ENCODE measurements at places on chromosomes 7 and 10. TPM values are rescaled to one million over a fixed set of nuclear protein-coding genes. Genes with fewer than 3 reads are reported as not detected.

DNA sequence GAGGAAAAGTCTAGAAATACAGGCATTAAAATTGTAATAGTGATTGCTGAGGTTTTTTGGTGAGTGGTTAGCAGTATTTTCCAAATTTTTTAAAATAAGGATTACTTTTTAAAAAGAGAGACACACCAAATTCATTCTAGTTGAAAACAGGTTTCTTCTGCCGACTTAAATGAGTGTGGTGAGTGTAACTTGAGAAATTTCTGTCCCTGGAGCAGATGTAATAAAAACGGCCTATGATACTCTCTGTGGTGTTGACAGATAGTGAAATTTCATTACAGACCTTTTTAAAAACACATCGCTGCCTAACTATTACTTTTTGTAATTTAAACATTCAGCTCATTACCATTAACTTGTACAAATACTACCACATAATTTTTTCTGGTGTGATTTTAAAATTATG is 90.1 kb downstream of the CYP51A1 start:
- DNase-seq: no peak
- H3K27me3 ChIP-seq: no peaks in the 10 kb centered on the region
- H3K4me1 ChIP-seq: no peaks in the 10 kb centered on the region

DNA sequence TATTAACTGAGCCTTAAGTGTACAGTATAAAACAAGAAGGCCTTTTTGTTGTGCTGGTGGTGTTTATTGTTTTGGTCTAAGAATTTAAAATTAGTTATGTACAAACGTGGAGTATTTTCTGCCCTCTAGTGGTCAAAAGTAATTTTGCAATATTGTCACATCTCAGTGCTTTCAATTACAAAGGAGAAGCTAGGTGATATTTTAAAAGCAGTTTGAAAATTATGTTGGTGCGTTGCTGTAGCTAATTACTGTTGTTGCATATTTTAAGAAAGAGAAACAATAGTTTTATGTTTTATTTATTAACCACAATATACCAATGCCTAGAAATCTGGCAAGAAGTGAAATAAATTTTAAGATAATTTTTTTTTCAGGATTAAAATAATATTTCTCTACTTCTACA is 11.4 kb downstream of the NPVF start:
- no peak for DNase-seq
- H3K36me3 ChIP-seq: no peaks in the 10 kb centered on the region
- H3K27ac ChIP-seq: no peak overlapping the region
- no peak overlapping the region for H3K4me3 ChIP-seq
- no peaks in the 10 kb centered on the region for H3K27me3 ChIP-seq

DNA sequence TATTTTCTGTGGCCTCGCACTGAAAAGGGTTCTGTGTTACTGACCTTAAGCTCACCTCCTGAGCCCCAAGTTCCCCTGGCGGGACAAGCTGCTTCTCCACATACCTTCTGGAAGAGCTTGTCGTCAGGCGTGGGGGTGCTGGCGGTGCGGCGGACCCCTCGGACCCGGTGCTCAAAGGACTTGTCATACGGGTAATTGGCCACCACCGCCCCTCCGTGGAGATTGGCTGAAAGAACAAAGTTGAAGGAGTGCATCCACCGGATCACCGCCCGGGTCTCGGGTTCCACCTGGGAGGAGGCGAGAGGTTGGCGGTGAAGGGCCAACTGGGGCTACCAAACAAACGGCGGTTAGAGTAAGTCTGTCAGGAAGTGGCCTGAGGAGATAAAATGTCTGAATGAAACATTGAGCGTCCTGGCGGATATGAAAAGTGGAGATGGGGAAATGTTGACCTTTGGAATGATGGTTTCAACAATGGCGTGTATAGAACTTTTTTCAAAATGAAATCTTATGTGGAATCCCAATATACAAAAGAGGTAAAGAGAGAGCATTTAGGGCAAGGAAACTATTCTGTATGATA is 16.5 kb downstream of the CPN1 start:
- DNase-seq: no peak
- H3K36me3 ChIP-seq: no peaks in the 10 kb centered on the region
- no peak overlapping the region for H3K4me3 ChIP-seq
- H3K4me1 ChIP-seq: no peaks in the 10 kb centered on the region
- no peaks in the 10 kb centered on the region for H3K27me3 ChIP-seq
- H3K27ac ChIP-seq: no peak overlapping the region

GRCh38 chr10:62250594-62251198 is 17.9 kb downstream of the RTKN2 start:
- no peak for DNase-seq
- H3K4me1 ChIP-seq: no peaks in the 10 kb centered on the region
- no peak overlapping the region for H3K4me3 ChIP-seq
- H3K27ac ChIP-seq: no peak overlapping the region
- no peaks in the 10 kb centered on the region for H3K27me3 ChIP-seq

DNA sequence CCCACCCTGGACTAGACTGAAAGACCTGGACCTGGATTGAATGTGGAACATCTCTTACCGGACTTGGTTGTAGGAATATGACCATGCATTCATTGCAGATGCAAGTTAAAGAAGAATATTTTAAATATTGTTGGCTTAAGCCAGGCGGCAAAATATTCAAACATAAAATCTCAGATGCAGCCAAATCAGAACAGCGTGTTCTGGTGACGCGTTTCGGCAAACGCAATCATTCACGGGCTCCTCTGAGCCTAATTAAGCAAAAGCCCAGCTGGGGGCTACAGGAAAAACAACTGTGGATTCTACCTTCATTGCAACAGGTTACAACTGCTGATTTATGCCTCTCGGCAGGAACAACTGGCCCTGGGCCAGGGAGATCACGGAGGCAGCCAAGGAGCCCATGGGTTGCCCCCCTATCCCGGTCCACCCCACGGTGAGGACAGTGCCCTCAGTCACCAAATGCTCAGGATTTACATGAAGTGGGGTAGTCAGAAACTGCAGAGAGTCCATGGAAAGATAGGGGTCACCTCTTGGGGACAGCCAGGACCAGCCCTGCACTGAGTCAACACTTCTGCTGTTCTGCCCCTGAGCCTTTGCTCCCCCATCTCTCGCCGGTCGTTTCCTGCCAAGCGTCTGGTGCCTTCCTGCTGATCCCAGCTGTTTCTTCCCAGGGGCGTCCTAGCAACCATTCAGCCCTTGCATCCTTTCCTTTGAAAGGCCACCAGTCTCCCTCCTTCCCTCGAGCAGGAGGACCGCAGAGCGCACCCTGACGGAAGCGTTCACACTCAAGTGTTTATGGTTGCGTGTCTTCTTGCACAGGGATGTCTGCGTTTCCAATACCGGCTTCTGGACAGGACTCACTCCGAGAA is 64.4 kb upstream of the SFMBT2 start:
- H3K4me3 ChIP-seq: no peak overlapping the region
- H3K4me1 ChIP-seq: peaks cover 13% of the 10 kb centered on the region
- no peaks in the 10 kb centered on the region for H3K36me3 ChIP-seq
- H3K27me3 ChIP-seq: no peaks in the 10 kb centered on the region

DNA sequence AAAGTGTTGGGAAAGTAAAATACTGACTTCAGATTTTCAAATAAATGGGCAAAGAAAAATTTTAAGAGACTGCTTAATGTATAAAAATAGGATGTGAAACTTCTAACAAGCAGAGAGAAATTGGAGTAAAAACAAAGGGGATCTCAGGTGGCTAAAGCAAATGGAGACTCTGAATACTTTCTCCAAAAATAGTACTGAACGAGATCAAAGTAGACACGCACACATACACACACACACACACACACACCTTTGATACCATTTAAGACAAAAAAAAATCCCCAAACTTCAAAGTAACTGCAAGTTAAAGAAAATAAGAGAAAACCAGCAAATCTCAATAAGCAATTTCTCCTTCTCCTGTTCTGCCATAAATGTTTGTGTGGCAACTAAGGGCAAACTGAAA is 307.3 kb downstream of the CRPPA start:
- DNase-seq: no peak
- H3K4me3 ChIP-seq: no peak overlapping the region
- no peak overlapping the region for H3K27ac ChIP-seq
- H3K4me1 ChIP-seq: no peaks in the 10 kb centered on the region

- peak; percentile 73 for DNase-seq
- no peaks in the 10 kb centered on the region for H3K36me3 ChIP-seq
- H3K4me3 ChIP-seq: no peak overlapping the region
- H3K27ac ChIP-seq: no peak overlapping the region
- H3K27me3 ChIP-seq: no peaks in the 10 kb centered on the region
Observed at GRCh38 chr10:44132361-44133289, 252.3 kb downstream of the CXCL12 start.

GRCh38 chr7:74478671-74479065 is 25.0 kb downstream of the GTF2IRD1 start:
- H3K27me3 ChIP-seq: no peaks in the 10 kb centered on the region
- DNase-seq: no peak
- no peaks in the 10 kb centered on the region for H3K36me3 ChIP-seq
- H3K4me3 ChIP-seq: no peak overlapping the region
- peaks cover 78% of the 10 kb centered on the region for H3K4me1 ChIP-seq

DNA sequence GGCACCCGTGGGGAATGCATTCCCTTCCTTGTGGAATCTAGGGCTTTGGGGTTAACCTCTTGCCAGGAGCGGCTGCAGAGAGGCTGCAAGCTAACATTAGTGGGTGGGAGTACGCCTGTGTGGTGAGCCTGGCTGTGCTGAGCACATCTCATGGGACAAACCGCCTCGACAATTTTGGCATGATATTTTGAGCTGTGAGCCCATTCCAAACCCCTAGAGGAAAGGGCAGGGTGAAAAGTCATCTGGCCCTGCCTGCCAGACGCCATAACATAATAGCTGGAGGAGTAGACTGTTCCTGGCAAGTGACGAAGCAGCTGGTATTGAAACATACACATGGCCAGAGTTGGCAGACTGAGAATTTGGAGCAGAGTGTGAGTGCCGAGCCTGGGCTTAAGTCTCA is 110.0 kb downstream of the TACC2 start:
- H3K36me3 ChIP-seq: peaks cover 8% of the 10 kb centered on the region
- peak overlapping the region; percentile 48 for H3K27ac ChIP-seq
- H3K4me3 ChIP-seq: no peak overlapping the region
- no peak for DNase-seq
- peaks cover 17% of the 10 kb centered on the region for H3K4me1 ChIP-seq
- H3K27me3 ChIP-seq: no peaks in the 10 kb centered on the region

- H3K27ac ChIP-seq: no peak overlapping the region
- no peak overlapping the region for H3K4me3 ChIP-seq
- no peak for DNase-seq
- no peaks in the 10 kb centered on the region for H3K27me3 ChIP-seq
Observed at GRCh38 chr7:75823198-75823910, 9.7 kb upstream of the CCL24 start.

DNA sequence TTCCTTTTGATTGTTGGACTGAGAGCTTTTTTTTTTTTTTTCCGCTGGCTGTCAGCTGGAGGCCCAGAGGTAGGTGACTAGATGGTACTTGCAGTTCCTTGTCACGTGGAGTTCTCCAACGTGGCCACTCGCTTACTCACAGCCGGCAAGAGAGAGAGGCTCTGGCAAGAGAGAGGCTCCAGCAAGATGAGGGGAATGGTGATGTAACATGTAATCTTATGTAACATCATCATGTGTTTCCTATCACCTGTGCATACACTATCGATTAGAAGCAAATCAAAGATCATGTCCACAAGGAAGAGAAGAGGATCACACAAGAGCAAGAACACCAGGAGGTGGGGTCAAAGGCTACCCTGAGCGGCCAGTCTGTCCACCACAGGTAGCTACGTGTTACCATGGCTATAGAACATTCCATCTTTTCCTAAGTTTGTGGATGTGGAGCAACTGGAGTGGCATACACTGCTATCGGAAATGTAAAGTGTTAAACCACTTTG is 4.0 kb upstream of the BORCS7 start:
- no peak overlapping the region for H3K4me3 ChIP-seq
- H3K27ac ChIP-seq: no peak overlapping the region
- no peaks in the 10 kb centered on the region for H3K27me3 ChIP-seq
- peaks cover 6% of the 10 kb centered on the region for H3K4me1 ChIP-seq
- no peak for DNase-seq
- no peaks in the 10 kb centered on the region for H3K36me3 ChIP-seq

- H3K27me3 ChIP-seq: no peaks in the 10 kb centered on the region
- H3K27ac ChIP-seq: no peak overlapping the region
- no peak overlapping the region for H3K4me3 ChIP-seq
Observed at GRCh38 chr7:155285423-155285822, 12.3 kb upstream of the INSIG1 start.

DNA sequence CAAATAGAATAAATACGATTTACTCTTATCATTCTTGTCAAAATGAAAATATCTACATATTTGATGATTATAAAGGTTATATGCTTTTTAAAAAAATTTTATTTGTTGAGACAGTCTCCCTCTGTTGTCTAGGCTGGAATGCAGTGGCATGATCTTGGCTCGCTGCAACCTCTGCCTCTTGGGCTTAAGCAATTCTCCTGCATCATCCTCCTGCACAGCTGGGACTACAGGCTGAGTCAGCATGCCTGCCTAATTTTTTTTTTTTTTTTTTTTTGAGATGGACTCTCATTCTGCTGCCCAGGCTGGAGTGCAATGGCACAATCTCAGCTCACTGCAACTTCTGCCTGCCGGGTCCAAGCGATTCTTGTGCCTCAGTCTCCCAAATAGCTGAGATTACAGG is 48.9 kb downstream of the PUS7 start:
- H3K4me1 ChIP-seq: no peaks in the 10 kb centered on the region
- no peak for DNase-seq
- H3K4me3 ChIP-seq: no peak overlapping the region
- H3K27me3 ChIP-seq: no peaks in the 10 kb centered on the region
- H3K36me3 ChIP-seq: no peaks in the 10 kb centered on the region

DNA sequence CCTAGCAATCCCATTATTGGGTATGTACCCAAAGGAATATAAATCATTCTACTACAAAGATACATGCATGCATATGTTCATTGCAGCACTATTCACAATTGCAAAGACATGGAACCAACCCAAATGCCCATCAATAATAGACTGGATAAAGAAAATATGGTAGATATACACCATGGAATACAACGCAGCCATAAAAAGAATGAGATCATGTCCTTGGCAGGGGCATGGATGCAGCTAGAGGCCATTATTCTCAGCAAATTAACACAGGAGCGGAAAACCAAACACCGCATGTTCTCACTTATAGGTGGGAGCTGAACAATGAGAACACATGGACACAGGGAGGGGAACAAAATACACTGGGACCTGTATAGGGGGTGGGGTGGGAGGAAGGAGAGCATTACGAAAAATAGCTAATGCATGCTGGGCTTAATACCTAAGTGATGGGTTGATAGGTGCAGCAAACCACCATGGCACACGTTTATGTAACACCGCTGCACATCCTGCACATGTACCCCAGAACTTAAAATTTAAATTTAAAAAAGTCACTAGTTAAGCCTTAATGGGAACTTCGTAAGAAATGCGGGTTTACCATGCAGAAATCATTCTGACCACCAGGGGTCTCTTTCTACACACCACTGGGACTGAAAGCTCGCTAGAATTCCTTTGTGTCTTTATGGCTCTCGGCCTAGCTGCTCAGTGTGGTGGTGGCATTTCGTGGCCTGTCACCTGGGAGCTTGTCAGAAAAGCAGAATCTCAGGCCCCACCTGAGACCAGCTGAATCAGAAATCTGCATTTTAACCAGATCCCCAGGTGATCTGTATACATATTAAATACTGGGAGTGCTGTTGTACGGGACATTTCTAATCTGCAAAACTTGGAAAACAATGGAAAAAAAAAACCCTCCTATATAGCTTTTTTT is 9.5 kb downstream of the ANKRD1 start:
- no peak overlapping the region for H3K4me3 ChIP-seq
- H3K36me3 ChIP-seq: peaks cover 7% of the 10 kb centered on the region
- H3K4me1 ChIP-seq: no peaks in the 10 kb centered on the region
- DNase-seq: peak; percentile 81
- no peak overlapping the region for H3K27ac ChIP-seq

The LRRN3 gene
- total RNA-seq: 66.7 TPM

The CALHM3 gene
- total RNA-seq: not detected

The GGCT gene
- 27.6 TPM for total RNA-seq

The GHRHR gene
- total RNA-seq: not detected

The FAM131B gene
- total RNA-seq: 0.48 TPM

The CALY gene
- not detected for total RNA-seq

The CH25H gene
- total RNA-seq: 1.8 TPM

The ZC3HAV1L gene
- total RNA-seq: 7.3 TPM

The FOXI2 gene
- total RNA-seq: not detected

The TAS2R3 gene
- total RNA-seq: not detected

The LOXL4 gene
- total RNA-seq: 1.6 TPM

Data from right atrium auricular region (tissue), 2 donors.